ENCODE measurements at places on chromosomes 3 and 15.

DNA sequence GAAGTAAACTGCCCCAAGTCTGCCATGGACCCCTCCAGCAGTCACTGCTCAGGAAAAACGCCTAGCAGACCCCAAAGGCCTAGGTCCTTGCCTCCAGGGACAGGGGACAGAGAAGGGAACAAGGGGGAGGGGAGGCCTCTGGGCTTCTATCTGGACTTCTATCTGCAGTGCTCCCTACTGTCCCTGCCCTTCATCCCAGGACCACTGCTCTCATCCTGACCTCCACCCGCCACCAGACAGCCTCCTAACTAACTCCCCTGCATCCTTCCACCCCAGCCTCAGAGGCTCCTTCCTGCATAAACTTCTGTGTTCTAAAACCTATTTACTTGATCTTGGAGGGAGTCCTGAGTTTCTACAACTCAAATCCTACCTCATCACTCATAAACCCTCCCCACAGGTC is 25.4 kb downstream of the SEMA7A start:
- DNase-seq: no peak

DNA sequence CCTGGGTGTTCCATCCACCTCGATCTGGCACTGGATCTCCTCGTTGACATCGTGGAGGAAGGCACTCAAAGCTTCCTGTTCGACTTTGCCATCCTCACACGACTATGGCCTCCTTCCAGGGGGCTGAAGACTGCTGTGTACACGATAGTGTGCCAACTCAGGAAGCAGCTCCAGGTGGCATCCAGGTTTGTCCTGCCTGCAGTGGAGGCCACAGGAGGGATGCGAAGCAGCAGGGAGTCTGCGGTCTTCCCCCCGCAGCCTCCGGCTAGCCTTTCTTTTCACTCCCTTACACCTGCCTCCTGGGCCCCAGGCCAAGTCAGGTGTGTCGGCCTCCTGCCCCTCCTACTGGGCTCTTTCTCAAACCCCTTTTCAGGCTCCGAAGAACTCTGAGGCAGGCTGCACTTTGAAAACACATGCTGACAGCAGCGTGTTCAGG is 32.2 kb downstream of the SYNM start:
- DNase-seq: no peak

DNA sequence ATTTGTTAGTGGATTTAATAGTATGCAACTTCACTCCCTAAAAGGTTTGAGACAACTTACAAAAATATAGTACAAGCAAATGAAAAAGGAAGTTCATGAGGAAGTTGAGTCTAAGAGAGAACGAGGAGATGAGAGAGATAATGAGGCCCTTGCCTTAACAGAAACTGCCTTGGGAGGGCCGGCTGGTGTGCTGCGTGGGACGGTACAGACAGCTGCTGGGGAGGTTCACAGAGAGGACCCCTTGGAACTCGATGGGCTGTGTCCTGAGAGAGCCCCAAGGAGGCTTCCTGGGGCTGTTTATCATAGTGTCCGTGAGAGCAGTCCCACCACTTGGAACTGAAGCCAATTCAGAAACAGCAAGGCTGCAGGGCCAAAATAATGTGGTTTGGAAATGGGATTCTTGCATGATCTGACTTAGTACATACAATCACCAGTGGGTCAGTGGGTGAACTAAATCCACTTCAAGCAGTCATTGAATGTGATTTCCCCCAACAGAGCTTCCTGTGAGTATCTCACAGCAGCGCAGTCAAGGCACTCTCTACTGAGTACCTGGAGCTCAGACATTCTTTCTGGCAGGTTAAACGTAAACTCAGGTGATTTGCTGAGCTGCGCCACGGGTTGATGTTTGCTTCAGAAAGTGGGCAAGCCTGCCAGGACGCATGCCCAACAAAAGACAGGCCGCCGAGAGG is 90.8 kb downstream of the CRTC3 start:
- DNase-seq: no peak

- DNase-seq: no peak
Measured at GRCh38 chr15:70142322-70143191, 44.8 kb upstream of the TLE3 start.

GRCh38 chr3:183800243-183800863 is 25.0 kb downstream of the MAP6D1 start:
- DNase-seq: no peak

- DNase-seq: no peak
Measured at GRCh38 chr3:33971055-33971454, 172.6 kb downstream of the PDCD6IP start.

- peak; percentile 38 for DNase-seq
Measured at GRCh38 chr15:42832576-42832975, 88.0 kb downstream of the TTBK2 start.

DNA sequence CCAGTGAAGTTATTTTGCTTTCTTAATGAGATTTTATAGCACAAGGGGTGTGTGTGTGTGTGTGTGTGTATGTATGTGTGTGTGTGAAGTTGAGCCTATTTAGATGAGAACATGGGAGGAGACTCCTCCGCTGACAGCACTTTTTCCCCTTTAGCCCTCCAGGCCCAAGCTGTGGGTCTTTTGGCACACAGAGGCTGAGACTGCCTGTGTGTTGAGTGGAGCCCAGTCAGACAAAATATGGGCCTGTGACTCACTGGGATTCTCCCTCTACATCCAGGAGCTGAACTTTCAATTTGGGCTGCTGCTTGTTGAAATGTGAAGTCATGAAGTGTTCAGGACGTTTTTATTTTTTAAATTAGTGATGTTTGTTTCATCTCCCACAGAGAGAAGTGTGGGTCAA is 108.0 kb downstream of the MFSD1 start:
- DNase-seq: no peak

DNA sequence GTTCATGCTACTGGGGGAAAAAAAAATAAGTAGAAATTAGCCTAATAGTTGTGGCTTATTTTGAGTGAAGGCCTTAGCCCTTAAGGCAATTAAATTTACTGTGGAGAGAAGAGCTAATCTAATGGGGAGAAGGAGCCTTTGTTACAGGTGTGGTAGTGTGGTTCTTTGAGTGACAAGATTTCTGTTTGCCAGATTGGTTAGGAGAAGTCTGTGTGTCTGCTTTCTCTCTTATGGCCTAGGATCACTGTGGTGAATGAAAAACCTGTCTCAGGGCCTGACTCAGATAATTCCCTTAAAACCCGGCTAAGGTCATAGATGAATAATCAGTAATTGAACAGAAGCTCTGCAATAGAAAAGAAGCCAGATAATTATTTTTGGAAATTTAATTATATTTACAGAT is 27.0 kb downstream of the OPA1 start:
- no peak for DNase-seq

DNA sequence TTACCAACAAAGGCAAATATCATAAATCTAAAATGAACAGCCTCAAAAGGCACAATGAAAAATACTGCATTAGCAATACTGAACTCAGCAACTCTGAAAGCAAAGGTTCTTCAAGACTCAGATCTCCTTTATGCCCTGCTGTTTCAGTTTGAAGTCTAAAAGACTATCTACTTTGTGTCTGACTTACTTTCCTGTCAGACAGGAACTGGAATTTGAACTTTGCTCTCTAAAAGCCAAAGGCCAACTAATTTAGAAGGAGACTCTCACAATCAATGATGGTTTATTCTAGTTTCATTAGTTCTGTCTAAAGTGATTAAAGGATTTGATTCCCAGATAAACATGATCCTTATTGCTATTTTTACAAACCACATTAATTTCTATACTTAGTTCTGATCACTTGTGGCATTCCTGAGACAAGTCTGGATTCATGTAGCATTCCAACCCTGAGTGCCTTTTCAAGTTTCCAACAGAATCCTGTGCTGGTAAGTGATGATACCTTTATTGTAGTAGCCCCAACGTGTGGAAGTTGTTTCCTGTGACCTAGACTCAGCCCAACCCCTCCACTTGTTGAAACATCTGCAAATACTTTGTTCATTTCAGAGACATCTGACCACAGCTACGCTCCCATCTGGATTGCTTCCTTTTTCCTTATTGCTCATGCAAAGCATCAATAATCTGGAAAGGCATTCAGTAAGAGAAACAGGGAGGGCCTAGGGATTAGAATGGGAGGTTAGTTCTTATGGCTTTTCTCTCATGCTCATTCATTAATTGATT is 14.9 kb upstream of the LEKR1 start:
- DNase-seq: no peak

DNA sequence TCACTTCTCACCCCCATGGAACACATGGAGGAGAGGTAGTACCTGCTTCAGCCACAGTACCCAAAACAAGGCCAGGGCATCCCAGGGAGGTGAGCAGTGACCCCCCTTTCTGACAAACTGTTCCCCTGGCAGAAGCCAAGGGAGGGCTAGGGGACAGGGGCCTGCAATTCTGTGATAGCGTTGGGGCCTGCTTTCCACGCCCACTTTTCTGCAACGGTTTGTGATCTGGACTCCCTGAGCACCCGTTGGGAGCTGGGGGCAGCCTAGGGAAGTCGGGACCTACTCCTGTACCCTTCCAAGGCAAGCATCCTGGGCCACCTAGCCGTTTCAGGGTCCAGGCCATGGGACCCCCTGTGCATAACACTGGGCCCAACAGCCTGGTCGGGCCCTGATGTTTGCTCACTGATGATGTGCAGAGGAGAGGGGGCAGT is 996 bp upstream of the DNAJA4 start:
- no peak for DNase-seq

- DNase-seq: no peak
Measured at GRCh38 chr3:112042842-112043280, 8.3 kb downstream of the TMPRSS7 start.

- peak; percentile 97 for DNase-seq
Measured at GRCh38 chr3:124860599-124860998, 26.6 kb downstream of the ITGB5 start.

- peak; percentile 3 for DNase-seq
Measured at GRCh38 chr3:44223299-44223698, 18.4 kb upstream of the TOPAZ1 start.
